ENCODE measurements at places on chromosomes 13 and 19. TPM values are rescaled to one million over a fixed set of nuclear protein-coding genes. Genes with fewer than 3 reads are reported as not detected.

SRRM5 gene
- 0.20 TPM for total RNA-seq

EFNB2 gene
- total RNA-seq = 9.2 TPM

DNA sequence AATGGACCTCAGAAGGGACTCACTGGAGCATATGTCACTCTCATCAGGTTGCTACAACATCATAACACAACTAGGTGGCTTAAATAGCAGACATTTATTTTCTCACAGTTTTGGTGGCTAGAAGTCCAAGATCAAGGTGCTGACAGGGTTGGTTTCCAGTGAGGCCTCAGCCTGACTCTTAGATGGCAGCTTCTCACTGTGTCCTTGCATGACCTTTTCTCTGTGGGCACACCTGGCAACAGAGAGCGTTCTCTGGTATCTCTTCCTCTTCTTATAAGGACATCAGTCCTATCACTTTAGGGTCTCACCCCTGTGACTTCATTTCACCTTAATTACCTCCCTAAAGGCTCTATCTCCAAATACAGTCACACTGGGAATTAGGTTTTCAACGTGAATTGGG lies 74.5 kb downstream of the CYSLTR2 start:
- DNase-seq = no peak

- no peak for DNase-seq
Observed at GRCh38 chr13:44622708-44623107, 46.6 kb upstream of the TSC22D1 start.

DNA sequence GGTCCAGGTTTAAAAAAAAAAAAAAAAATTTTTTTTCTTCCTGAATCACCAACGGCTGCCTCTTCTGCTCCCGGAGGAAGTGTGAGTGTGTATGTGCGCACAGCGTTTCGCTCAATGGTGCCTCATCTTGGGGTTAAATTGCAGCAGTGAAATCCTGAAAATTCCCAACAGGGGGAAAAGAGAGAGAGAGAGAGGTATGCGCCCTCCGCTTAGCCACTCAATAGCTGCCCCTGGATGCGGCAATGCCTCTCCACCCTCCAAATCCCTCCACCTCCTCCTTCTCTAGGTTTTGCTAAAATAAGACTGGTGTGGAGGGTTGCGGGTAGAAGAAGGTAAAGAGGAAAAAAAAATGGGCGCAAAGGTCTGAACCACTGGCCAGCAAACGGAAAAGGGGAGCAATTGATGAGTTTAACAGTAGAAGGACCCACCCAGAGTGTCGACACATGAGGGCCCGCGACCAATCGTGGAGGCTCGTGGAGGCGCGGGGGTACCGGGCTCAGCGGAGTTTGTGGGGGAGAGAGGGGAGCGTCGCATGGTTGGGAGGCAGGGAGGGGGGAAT lies 853 bp upstream of the CACNA1A start:
- no peak for DNase-seq

DNA sequence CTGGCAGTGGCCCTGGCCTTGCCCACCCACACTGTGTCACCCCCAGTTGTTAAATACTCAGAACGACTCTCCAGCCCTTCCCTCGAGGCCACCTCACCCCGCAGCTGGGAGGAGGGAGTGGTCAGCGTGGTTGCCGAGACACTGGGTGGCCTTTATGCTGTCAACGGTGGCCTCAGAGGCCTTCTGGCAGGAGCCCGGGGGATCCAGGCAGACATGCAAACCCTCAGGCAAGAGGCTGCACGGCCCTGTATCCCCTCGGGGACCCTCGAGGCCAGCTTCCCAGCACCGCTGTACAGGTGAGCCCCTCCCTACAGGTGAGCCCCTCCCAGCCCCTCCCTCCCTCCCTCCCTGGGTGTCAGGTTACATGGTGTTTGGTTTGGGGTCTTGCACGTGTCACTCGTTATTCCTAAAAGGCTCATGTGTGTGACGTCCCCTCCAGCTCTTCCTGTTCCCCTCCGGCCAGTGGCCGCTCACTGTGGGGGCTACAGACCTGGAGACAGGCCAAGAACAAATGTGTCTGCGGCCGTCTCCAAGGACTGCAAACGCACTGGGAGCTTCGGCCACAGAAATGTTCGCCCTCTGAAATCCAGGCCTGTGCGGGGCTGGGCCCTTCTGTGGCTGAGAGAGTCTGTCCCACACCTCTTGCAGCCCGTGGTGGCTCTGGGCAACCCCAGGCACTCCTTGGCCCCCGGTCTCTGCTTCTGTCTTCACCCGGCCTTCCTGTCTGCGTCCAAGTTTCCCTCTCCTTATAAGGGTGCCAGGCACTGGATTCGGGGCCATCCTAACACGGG lies at the start of gene TEKTIP1:
Gene TEKTIP1 (plus strand): TSS at position 210 of the 791 bp plus-strand sequence. CDS start 4 bp downstream, at position 214.
- no peak for DNase-seq

DNA sequence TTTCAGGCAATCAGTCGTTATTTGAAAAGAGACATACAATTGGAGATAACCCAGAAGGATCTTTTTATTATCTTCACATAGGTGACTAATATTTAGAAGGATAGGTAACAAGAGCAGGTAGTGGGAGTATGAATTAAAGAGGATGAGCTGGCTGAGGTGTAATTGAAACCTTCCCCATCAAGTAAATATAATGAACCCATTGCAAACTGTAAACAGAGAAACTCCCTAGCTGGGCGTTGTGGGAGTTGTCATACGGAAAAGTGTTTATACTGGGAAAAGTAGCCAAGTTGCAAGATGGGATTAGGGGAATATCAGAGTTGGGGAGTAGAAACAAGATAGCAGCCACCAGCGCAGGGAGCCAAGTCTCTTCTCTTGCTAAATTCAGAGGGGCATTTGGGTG lies 448.4 kb downstream of the COG6 start:
- DNase-seq = no peak

DNA sequence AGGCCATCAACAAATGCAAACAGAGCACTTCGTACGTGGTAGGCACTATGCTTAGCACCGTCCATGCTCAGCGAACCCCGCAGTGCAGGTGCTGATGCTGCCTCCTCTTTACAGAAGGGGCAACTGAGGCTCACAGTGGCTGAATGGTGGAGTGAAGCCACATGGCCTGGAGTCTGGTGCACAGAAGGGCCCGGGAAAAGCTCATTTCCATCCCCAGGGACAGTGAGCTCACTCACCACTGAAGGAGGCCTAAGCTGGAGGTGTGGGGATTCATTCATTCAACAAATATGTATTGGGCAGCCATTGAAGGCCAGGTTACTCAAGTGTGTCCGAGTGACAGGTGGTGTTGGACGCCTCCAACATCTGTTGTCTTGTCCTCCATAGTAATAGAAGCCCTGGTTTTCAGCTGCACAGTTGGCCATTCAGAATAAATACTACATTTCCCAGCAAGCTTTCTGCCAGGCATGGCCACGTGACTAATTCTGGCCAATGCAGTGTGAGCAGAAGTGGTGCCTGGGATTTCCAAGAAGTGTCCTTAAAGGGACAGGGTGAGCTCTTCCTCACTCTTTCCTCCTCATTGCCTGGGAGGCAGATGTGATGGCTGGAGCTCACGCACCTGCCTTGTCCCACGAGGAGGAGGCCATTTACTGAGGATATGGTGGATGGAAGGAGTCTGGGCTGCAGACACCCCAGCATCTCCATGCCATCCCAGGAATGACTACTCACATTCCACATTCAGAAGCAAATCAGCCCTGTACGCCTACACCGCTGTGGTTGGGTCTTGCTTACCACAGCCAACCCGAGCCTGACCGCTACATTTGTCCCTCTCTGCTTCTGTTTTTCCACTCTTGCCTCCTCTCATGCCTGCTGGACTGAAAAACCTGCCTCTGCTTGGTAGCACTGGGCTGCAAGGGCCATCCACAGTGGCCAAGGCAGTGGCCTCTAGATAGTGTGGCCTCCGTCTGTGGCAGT lies 2.3 kb upstream of the ZNRF4 start:
- DNase-seq = no peak

GRCh38 chr13:26747706-26748105 lies 12.9 kb downstream of the GPR12 start:
- no peak for DNase-seq

Data from left ventricle myocardium superior (tissue), 1 donor.